ENCODE measurements at places on chromosomes 12 and 14.

GRCh38 chr14:72434856-72435255 lies 459.0 kb downstream of the DPF3 start:
- no peak for DNase-seq

DNA sequence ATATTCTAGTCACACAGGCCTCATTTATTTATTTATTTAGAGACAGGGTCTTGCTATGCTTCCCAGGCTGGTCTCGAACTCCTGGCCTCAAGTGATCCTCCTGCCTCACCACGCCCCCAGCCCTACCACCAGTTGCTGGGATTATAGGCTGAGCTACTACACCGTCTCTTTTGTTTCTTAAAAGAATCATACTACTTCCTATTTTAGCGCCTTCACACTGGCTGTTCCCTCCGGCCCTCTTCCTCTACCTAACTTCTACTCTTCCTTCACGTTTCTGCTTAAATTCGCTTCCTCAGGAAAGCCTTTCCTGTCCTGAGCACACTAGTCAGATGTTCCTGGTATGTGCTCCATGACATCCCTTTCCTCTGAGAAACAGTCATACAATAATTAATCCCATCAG lies 6.4 kb upstream of the MRPL42 start:
- no peak for DNase-seq

- no peak for DNase-seq
These were observed 95.4 kb downstream of the CCER1 start for GRCh38 chr12:90859591-90859990.

- no peak for DNase-seq
These were observed 1.4 kb downstream of the PRKD1 start for GRCh38 chr14:29926228-29926627.
